ENCODE measurements at places on chromosomes 6 and 20.

GRCh38 chr20:57990396-57990987 lies 238.0 kb downstream of the ANKRD60 start:
- DNase-seq = no peak

DNA sequence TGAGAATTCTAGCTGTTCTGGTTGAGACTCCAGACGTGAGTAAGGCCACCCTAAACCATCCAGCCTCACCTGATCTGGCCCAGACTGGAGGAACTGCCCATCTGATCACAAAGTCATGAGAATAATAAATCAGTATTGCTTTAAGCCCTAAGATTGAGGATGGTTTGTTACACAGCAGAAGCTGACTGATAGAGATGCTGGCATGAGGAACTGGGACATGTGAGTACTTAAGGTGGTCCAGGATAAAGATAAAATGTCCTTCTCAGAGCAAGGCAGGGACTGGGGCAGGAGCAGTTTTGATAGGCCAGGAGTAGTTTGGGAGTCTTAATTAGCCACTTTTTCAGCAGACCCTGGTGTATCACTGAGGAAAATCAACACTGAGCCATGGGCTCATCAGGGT lies 6.8 kb downstream of the GTSF1L start:
- DNase-seq = no peak

DNA sequence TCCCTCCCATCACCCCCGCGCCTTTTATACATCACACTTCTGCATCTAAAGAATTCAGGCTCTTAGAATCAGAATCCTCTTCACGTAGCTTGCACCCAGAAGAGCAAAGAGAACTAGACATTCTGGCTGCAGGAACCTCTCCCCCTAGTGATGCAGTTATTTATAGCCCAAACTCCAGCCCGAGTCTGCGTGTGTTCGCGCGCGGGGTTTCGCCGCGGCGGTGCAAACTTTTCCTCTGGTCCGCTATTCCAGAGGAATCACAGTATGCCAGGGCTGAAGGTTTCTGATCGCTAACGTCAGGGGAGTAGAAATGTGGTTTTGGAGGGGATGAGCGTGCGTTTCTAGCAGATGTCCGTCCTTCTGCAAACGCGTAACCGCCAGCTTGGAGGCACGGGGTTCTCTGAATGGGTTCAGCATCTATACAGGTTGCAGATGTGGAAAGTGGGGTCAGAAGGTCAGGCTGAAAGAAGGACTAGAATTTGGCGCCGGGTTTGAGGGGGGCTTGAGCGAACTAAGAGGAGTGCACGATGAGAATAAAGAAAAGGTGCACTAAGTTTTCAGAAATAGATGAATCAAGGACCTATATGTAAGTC lies 1.8 kb downstream of the EPHA7 start:
- no peak for DNase-seq

DNA sequence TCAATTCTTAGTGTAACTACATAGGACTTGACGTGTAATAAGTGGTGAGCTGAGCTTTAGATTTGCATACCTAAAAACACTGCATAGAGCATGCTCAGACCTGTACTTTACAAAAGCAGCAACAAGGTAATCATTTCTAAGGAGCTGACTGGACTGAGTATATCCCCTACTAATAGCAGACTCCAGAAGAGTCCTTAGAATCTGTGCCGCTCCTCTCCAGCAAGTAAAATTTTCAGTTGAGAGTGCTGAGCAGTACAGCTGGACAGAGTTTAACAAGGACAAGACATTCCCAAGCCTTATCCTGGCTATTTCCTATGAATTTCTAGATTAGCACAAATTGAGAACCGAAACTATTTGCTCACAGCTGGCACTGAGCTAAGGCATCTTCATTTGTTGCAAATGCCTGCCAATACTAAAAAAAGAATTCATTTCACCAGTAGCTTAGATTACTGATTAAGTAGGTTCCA lies 26.1 kb upstream of the KLHL31 start:
- DNase-seq = no peak

DNA sequence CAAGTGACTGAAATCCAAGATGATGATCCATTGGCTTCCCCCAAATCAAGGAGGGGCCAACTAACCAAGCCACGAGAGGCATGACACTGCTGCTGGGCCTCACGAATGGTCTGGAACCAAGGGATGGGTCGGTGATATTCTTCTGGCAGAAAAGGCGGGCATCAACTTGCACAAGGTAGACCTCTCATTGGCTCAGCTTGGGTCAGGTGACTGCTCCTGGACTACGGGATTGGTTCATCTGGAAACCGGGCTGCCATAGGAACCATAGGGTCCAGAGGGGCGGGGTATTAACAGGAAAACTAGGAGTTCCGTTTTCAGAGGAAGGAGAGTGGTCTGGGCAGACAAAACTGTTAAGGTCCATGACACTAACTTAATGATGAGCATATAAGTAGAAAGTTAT lies 100.9 kb downstream of the TFAP2C start:
- DNase-seq = no peak

DNA sequence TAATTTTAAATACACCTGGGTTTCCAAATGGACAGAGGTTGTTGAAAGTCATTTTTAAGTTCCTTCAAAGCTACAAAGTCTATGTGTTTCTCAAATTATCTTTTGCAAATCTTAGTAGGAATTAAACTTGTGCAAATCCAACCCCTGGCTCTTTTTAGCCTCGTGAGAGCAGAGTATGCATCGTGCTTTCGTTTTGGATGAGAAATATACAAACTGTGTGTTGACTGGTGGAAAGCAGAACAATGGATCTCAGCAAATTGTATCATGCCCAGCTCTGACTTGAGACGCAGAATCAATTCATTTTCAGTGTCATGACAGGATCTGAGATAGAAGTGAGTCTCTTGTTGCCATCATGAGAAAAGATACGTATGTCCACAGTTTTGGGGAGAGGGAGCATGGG lies 542.4 kb upstream of the FLRT3 start:
- no peak for DNase-seq

DNA sequence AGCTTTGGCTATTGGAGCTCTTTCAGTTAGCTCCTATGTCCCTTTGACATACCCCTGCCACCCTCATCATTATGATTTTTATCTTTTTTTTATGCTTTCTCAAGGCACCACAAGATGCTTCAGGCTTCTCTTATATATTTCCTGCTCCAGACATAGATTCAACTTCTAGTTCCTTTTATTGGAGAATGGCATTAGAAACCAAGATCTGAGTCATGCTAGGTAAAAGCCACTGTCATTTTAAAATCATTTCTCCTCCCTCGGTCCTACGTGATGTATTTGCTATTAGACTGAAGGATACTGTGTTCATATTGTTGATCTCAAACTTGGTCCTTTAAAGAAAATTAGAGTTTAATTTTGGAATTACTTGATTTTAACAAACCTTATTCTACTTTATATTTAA lies 8.3 kb downstream of the TENT5A start:
- DNase-seq = no peak

DNA sequence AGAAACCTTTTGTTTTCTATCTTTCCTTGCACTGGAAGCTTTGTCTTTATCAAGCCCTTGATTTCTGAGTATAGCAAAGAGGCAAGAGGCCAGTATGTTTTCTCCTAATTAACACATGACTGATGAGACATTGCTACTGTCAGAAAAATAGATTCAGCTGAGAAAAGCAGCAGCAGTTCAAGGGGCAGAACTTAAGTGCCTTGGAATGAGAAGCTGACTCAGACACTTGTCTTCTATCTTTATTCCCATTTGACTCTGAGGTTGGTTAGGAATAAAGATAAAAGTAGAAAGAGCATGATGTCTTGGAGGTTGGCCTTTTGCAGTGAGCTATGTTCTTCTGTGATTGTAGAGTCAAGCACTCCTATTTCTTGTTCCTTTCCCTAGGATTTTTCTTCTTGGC lies 79.1 kb upstream of the MAN1A1 start:
- DNase-seq = no peak

DNA sequence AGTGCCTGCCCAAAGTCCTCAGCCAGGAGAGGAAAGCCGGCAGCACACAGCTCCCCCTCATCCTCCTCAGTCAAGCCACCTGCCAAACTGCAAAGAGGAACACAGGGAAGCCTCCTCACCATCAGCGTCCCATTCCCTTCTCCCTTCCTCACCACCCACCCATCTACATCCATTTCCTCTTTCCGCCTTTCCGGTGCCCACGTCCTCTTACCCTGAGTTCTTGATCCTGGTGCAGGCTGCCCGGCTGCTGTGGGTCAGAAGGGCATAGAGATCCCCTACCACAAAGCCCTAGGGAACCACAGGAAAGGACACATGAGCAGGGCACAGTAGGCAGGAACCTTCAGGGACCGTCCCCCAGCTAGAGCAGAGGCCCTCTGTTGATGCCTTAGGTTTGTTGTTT lies 6.0 kb downstream of the GNMT start:
- no peak for DNase-seq

- no peak for DNase-seq
Observed at GRCh38 chr20:63855363-63856097, 5.8 kb upstream of the ABHD16B start.

DNA sequence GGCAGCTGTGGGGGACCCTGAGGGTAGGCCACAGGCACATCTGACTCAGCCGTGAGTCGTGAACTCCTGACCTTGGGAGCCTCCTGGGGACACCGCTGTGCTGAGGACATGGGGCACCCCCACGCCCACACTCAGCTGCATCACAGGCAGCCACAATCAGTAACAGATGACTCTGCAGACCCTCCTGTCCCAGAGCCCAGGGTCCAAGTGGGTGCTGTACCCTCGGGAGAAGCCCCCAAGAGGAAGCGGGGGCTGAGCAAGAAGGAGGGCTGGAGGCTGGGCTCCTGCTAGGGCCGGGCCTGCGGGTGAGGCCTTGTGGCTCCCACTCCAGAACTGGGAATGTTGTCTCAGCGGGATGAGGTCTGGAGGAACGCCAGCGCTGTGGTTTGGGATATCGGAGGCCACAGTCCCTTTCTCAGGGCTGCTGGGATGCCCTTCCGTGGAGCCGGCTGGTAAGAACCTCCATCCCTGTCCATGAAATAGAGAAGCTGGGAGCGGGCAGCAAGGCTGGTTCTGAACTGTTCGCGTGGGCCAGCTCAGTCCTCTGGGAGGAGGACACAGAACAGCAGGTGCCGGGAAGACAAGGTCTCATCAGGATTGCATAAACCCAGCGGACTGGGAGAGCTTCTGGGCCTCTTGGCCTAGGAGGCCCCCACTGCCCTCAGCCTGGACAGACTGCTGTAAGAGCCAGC lies 3.1 kb upstream of the LAMA5 start:
- DNase-seq = no peak

GRCh38 chr20:49277786-49278035 lies 146 bp downstream of the ZNFX1 start:
- no peak for DNase-seq

- DNase-seq = no peak
Observed at GRCh38 chr6:134734312-134734869, 215.5 kb downstream of the ALDH8A1 start.

DNA sequence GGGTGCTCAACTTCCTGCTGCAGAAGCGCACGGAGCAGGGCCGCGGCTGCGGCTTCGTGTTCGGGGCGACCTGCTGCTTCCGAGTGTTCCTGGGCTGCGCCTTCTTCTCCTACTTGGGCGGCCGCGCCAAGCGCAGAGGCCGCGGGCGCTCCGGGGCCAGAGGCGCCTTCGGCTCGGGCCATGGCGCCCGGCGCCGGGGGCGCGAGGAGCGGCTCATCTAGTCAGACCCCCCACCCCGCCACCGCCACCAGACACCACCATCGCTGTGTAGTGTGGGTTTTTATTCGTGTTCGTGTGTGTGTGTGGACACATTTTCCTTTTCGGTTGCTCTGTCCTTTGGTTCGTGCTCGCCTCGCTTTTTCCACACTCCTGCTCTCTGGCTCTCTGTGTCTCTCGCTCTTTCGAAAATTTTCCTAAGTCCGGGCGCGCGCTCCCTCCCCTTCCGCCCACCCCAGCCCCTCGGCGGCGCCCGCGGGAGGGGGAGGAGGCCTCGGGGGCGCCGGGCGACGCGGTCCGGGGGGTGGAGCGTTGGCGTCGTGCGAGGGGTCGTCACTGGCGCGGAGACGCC lies 38.1 kb downstream of the GNAS start:
- peak; percentile 53 for DNase-seq

DNA sequence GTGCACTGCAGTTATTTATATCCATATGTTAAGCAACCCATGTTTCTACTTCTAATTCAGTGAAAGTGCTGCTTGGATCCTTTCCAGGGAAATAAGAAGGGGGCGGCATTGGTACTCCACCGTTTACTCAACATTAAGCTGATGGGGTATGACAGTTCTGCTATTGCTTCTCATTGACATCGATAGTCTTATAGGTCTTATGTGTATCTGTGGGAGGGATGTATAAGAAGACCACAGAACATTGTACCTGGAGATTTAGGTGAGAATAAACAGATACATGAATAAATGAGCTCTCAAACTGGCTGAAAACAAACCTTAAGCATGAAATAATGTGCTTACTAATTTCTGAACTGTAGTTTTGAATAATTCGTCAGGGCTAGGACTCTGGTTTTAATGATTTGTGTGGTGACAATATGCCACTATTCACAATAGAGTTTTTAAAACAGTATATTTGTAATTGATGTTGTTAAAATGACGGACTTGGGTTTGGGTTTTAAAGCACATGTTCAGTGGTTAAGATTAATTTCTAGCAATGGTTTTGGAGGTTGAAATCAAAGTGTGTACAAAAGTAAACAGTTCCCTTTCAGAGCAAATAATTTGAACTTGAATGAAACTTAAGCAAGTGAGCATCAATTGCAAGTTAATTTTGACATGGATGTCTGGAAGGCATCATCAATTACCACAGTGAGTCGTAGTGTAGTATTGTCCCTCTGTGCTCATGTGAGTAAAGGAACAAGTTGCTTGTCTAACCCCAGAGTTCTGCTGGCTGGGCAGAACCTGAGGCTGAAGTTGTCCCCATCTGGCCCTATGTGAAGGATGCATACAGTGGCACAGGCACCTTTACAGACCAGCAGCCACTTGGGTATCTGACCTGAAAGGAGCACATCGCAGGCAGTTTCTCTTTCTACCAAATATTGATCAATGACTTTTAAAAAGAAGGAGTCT lies 84.7 kb upstream of the SUPT3H start:
- no peak for DNase-seq

DNA sequence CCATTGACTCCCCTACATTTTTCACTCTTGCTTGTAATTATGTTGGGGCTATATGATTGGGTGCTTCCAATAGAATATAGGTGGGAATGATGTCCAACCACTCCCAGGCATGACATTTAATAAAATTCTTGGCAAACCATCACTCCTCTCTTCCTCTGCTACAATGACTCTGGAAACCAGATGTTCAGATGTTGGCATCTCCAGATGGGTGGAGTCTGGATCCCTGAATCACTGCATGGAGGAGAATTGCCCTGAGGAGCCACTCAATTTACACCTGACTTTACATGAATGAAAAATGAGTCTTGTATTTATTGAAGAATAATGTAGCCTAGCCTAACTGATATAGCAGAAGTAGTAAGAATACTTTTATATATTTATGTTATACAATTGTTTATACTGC lies 306.7 kb upstream of the SUPT3H start:
- DNase-seq = no peak
